ENCODE measurements at places on chromosomes 6 and 20.

DNA sequence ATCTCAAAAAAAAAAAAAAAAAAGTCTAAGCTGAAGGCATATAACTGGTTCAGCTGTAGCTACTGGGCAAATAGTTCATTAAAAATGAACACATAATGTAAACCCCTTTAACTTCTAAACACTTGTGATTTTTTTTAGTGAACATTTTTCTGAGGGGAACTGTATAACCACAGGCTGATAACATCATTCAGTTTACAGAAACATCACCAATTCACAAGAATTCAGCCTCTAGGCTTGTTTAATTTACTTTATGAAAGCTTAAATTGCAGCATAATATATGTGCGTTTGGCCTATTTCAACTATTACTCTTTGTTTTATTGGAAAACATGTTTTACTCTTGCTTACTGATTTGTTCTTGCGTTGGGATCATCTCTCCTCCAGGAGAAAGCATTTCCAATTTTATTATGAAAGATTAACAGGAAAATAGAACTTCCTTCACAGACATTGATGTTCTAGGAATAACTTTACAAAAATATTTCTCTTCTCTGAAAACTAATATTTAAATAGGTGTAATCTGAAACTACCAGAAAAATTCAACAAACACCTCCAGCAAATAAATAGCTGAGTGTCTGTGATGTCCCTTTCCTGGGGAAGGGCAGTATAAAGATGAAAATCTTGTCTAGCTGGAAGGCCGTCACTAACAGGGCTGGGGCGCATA lies 284.5 kb downstream of the UST start:
- DNase-seq = no peak

- DNase-seq = no peak
These were observed 699.3 kb downstream of the RNF144B start for GRCh38 chr6:19086480-19086879.

DNA sequence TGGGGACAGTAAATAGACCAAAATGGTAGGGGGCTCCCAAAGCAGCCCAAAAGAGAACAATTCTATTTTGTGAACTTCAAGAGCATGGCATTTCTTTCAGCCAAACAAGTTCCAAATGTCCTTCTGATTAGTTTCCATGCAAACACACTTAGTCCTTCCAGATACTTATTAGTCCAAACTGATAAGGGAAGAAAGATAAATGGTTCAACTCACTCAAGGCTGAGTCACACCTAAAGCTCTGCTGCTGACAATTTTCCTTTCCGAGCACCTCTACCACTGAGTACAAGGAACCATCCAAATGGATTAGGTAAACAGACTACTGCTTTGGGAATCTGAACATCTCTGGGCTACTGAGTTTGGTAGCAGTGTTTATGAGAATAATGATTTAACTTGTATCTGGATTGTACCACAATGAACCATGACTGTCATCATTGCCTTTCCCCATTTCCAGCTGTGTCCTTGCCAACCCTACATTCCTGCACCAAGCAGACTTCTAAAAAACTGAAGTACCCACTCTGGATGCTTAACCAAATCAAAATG lies 71.2 kb downstream of the TNFRSF21 start:
- no peak for DNase-seq

DNA sequence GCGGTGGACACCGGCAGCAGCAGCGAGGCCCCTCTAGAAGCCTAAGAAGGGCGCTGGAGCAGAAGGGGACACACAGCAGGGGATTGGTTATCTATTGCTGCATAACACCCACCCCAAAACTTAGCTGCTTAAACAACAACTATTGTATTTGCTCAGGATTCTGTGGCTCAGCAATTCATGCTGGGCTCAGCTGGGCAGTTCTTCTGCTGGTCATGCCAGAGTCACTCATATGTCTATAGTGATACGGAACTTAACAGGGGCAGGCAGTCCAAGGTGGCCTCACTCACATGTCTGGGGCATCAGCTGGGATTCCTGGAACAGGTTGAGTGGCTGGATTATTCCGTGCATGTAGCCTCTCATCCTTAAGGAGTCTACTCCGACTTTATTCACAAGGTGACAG lies 17.6 kb upstream of the PPP1R16B start:
- DNase-seq = no peak

GRCh38 chr6:165013701-165014100 lies 295.7 kb downstream of the C6orf118 start:
- DNase-seq = no peak

DNA sequence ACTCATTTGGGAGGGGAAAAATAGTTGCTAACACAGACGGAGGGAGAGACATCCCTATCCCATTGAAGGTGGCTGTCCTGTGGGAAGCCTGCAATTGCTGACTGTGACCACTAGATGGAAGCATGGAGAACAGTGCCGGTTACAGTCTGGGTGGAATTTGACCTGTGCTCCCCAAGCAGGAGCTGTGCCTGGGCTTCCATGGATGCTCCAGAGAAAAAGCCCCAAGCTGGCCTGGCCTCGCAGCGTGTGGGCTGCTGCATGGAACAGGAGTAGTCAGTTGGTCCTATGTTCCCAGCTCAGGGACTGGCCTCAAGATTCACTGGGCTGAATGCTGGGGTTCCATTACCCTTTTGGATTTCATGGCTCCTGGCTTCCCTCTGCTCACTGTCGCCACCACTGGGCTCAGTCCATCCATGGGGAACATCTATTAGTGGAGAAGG lies 116.3 kb upstream of the CHD6 start:
- peak; percentile 62 for DNase-seq

DNA sequence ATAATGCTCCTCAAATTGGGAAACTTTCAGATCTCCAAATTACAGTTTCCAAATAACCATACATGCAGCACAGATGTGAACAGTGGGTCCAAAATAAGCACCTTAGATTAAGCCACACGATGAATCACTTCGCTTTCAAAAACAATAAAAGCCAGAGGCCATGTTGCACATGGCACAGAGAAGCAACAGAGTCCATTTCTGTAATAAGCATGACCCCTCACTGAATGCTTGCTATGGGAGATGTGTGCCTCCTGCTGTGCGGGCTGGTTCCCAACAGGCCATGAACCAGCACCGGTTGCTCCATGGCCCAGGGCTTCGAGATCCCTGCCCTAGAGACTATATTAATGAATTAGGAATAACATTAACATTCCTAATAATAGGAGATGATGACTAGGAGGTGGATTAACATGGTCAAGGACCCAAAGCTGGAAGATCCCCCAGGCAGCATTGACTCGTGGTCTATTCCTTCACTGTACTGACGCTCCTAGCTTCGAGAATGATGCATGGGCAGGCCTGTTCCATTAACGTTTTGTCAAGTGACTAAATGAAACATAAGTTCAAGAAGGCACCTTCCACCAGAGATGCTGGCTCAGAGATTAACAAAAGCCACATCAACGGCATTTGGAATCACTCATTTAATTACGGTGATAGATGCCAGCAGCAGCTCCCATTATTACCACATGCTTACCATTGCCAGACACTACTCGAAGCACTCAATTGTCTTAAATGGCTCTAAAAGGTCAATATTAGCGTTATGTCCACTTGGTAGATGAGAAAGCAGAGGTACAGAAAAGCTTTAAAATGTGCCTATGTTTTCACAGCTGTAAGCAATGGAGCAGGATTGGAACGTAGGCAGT lies 470.6 kb upstream of the AGPAT4 start:
- DNase-seq = no peak

DNA sequence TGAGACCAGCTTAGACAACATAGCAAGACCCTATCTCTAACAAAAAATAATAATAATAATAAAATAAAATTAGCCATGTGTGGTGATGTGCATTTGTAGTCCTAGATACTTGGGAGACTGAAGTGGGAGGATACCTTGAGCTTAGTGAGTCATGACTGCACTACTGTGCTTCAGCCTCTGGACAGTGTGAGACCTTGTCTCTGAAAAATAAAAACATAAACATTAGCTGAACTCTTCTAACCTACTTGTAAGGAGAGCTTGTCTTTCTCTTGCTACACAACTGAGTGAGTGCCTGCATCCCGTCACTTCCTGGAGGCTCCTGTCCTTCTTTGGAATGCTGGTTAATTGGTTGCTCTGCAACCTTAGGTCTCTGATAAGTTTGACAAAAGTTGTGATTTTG lies 5.1 kb upstream of the DBNDD2 start:
- no peak for DNase-seq

GRCh38 chr20:53413186-53413631 lies 180.4 kb downstream of the ZNF217 start:
- peak; percentile 53 for DNase-seq

DNA sequence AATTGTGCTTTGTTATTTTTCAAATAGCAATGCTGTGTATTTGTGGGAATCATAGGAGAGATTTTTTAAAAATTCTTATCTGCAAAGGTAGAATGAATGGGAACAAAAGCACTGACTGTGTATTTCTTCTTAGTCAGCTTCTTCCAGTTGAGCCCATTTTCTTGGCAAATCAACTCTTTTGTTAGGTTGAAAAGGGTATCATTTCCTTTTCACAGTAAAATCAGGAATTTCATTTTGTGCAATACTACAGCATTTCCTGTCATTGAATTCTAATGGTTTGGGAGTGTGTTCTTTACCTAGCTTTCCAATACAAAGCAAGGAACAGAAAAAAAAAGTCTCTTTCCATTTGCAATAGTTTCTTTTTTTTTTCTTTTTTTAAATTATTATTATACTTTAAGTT lies 19.0 kb upstream of the EXOC2 start:
- no peak for DNase-seq

DNA sequence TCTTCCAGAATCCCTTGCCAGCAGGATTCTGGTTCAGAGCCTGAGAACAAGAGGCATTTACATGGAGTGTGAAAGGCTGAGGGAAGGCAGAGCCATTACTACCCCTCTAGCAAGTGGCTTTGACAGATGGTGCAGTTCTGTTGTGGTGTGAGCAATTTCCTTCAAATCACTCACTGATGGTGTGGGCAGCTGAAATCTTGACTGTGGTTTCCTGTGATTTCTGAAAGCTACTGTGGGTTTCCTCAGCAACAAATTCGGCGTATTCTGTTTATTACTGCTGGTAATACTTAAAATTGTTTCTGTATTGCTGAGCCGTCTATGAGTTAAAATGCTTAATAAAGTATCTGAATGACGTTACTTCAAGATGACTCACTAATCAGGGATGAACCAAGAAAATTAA lies 181.5 kb upstream of the TCF21 start:
- no peak for DNase-seq

- DNase-seq = no peak
These were observed 17.3 kb downstream of the PLN start for GRCh38 chr6:118565311-118565960.

- no peak for DNase-seq
These were observed 153.6 kb downstream of the CD83 start for GRCh38 chr6:14270925-14271788.

- DNase-seq = no peak
These were observed 291.6 kb downstream of the TSHZ2 start for GRCh38 chr20:53263554-53264438.

- DNase-seq = no peak
These were observed 130.9 kb upstream of the DEFB112 start for GRCh38 chr6:50180646-50181045.

DNA sequence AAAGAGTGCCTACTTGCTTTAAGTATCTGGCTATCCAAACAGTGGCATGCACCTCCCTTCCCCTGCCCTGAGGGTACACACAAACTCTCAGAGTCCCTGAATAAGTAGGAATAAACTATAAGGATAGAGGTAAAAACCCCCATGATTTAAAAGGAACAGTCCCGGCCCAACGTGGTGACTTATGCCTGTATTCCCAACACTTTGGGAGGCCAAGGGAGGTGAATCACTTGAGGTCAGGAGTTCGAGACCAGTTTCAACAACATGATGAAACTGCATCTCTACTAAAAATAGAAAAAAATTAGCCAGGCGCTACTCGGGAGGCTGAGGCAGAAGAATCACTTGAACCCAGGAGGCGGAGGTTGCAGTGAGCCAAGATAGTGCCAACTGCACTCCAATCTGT lies 22.2 kb downstream of the SAMHD1 start:
- DNase-seq = no peak

DNA sequence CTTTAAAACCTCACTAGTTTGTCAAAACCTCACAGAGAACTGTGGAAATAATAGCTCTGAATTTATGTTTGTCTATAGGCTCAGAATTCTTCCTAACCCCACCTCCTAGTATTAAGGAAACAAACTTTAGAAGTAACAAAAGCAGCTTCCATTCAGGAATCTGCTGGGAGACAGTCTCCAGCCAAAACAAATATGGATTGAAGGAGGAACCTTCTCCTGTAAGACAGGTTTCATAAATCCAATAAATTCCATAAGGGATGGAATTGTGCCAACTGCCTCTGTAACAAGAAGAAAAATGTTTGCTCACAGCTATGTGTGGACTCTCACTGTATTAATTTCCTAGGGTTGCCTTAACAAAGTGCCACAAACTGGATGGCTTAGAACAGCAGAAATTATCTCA lies 7.5 kb downstream of the SYCP2 start:
- no peak for DNase-seq

GRCh38 chr6:62775427-62776022 lies 435.7 kb upstream of the FKBP1C start:
- no peak for DNase-seq

DNA sequence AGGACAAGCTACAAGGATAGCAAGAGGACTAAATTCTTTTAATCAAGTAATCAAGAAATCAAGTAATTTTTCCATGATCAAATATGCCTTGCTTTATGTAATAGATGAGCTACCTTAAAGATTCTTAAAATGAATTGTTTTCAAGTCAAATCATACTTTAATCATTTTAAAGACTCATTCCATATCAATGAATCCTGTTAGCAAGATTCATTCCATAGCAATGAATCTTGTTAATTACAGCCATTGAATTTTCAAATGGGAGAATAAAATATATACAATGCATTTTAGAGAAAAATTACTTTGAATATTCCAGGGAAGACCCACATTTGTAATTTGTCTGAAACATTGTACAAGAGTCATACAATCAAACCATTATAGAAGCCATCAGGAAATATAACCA lies 145.7 kb downstream of the RFX6 start:
- DNase-seq = no peak

DNA sequence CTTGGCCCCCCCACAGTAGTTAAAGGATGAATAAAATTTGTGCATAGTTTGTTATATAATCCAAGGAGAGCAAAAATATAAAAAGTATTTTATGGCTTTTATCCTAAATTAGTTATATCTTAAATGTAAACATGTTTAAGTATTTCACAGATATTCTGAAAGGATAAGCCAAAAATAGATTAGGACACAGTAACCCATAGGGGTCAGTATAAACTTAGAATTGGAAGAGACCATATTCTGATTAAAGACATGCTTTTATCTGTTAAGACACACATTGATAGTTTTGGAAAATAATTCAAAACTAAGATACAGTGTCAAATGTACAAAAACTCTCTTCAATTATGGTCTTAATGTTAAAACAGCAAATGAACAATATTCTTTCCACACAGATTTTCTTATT lies 4.5 kb upstream of the SERINC1 start:
- DNase-seq = no peak

GRCh38 chr6:148518511-148519156 lies 176.0 kb downstream of the SASH1 start:
- DNase-seq = no peak

GRCh38 chr6:158787395-158787794 lies 31.8 kb downstream of the EZR start:
- DNase-seq = no peak

GRCh38 chr6:143708889-143709288 lies 31.1 kb downstream of the PHACTR2 start:
- DNase-seq = no peak

All from nephron progenitor cell (in vitro differentiated cells).